ENCODE measurements at places on chromosomes 6 and 20.

DNA sequence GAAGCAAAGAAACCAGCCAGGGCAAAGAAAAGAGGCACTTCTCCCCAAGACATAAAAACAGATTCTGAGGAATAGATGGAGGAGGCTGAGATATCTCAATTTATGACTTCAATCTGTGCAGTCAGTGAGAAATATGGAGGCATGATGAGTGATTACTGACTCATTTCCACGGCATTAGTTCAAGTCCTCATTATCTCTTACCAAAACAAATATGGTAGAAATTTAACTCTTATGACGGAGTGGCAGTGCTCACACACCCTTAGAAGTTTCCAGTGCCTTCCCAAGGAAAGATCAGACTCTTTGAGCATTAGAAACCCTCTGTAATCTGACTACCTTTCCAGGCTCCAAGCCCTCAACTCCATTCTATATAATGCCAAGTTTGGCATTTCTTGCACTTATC lies 364.1 kb downstream of the ARHGAP18 start:
- DNase-seq = no peak

DNA sequence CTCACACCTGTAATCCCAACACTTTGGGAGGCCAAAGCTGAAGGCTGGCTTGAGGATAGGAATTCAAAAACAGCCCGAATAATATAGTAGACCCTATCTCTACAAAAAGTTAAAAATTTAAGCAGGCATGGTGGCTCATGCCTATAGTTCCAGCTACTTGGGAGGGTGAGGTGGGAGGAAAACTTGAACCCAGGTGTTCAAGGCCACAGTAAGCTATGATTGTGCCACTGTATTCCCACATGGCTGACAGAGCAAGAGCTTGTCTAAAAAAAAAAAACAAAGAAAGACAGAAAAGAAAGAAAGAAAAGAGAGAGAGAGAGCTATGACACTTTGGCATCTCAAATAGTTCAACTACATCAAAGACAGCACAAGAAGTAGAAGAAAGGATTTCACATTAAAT lies 33.2 kb downstream of the DCDC2 start:
- DNase-seq = no peak

GRCh38 chr6:151747896-151748295 lies 59.6 kb upstream of the ESR1 start:
- DNase-seq = no peak

DNA sequence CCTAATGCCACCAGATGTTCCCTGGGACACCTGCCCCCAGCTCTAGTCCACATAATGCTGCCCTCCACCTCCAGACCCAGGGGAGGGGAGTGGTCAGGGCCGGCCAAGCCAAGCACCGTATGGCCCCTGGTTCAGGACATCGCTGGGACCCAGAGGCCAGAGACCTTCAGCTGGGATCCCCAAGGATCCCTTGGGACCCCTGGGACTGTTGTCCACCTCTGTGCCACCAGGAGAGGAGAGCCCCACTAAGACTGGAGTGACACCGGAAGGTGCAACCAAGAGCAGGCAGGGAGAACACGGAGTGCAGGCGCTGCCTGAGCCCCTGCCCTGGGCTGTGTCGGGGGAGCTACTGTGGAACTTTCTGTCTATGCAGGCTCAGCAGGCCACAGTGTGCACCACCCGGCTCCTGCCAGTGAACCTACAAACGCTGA lies 43.6 kb downstream of the CTCFL start:
- DNase-seq = peak; percentile 35

DNA sequence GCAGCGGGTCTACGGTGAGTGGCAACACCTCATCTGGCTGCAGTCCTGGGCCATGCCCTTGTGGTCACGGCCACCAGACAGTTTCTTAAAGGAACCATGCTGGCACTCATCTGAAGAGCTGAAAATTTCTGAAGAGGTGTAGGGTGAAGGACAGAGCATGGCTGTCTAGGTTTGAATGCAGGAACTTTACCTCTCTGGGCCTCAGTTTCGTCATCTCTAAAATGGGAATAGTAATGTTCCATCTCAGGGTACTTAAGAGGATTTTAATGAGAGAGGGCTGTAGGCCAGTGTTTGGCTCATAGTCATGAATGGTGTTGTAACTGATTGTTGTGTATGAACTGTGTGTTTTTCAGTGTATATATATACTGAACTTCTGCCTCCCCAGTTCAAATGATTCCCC lies 5.8 kb downstream of the COX4I2 start:
- DNase-seq = no peak

GRCh38 chr6:168106633-168107005 lies 27.6 kb upstream of the FRMD1 start:
- no peak for DNase-seq

- DNase-seq = no peak
Measured at GRCh38 chr6:133377219-133377618, 136.1 kb downstream of the EYA4 start.

Data from natural killer cell (primary cell).